Cortex of kidney (tissue), 1 donor: ENCODE measurements at places on chromosomes 1 and 21.

GRCh38 chr1:182389619-182390047 lies 2.0 kb downstream of the GLUL start:
- no peak for DNase-seq

- DNase-seq, result no peak
Measured at GRCh38 chr1:8200317-8201115, 117.4 kb upstream of the SLC45A1 start.

- DNase-seq, result no peak
Measured at GRCh38 chr1:165647970-165648369, 16.9 kb downstream of the MGST3 start.

- DNase-seq, result no peak
Measured at GRCh38 chr1:160460683-160461287, 60.4 kb downstream of the VANGL2 start.

- no peak for DNase-seq
Measured at GRCh38 chr1:247084771-247085170, 6.2 kb upstream of the ZNF670 start.

GRCh38 chr1:237638555-237638954 lies 252.2 kb downstream of the ZP4 start:
- DNase-seq, result no peak

DNA sequence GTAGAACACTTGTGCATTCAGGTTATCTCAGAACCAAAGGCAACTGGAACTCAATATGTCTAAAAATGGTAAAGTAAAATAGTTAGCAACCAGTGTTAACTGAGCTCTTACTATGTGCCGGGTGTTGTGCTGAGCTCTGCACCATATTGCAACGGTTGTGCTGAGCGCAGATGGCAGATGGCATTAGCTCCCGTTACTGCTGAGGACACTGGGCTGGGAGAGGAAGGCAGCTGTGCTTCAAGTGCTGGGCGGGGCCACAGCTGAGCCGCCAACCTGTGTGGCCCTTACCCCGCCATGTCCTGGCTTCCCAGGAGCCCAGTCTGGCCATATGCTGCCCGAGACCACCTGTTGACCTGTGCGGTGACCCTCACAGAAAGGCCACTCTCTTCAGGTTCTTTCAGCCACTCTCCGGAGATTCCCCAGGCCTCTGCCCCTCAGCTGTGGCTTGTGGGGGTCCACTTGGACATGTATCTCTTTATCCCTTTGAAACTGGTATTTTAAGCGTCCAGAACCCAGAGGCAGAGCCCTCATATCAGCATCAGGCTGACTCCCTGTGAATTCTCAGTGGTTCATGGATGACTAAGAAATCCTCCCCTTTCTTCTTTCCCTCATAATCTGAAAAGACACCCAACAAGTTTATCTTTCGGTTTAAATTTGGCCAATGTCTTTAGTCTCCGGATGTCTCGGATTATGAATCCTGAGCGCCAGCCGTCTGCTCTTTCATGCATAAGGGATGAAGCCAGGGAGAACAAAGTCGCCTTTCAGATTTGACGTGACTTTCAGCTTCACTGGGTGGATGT lies 26.4 kb downstream of the LDLRAP1 start:
- no peak for DNase-seq

DNA sequence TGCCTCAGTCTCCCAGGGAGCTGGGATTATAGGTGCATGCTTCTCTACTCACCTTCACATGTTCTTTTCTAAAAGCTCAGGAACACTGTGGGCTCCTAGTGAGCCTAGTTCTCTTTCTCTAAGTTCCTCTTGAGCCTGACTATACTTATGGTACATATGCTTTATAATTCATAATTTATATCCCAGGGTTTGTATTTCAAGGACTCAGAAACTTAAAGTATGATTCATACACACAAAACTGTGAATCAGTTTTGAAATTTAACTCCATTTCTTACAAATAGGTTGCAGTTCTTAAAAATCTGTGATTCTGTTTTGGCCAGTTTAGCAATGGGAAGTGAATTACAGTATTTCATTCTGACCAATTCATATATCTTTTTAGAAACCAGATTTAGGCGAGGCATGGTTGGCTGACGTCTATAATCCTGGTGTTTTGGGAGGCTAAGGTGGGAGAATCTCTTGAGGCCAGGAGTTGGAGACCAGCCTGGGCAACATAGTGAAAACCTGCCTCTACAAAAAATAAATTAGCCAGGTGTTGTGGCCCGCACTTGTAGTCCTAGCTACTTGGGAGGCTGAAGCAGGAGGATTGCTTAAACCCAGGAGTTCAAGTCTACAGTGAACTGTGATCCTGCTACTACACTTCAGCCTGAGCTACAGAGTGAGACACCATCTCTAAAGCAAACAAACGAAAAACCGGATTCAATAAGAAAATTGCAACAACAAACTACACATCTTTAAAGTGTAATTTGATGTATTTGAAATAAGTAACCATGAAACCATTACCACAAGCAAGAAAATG lies 15.6 kb downstream of the RASAL2 start:
- no peak for DNase-seq

GRCh38 chr1:216184126-216184680 lies 239.0 kb downstream of the USH2A start:
- no peak for DNase-seq

DNA sequence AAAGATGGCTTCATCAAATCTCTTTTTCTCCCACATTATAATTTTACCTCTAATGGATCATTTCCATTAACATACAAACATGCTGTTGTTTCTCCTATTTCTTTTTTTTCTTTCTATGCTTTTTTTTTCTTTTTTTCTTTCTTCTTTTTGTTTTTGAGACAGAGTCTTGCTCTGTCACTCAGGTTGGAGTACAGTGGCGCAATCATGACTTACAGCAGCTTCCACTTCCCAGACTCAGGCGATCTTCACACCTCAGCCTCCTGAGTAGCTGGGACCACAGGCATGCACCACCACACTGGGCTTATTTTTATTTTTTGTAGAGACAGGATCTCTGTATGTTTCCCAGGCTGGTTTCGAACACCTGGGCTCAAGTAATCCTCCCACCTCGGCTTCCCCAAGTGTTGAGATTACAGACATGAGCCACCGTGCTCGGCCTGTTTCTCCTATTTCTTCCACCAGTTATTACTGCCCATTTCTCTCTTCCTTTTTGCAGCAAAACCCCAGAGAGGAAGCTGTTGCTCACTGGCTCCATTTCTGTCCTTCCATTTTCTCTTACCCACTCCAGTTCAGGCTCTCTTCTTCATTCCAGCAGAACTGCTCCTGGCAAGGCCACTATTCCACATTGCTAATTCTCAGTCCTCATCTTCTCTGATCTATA lies 32.1 kb upstream of the OPRD1 start:
- no peak for DNase-seq

- no peak for DNase-seq
Measured at GRCh38 chr1:109659997-109660690, 4.2 kb downstream of the GSTM4 start.

GRCh38 chr1:228176024-228176395 lies 10.4 kb downstream of the IBA57 start:
- DNase-seq, result no peak

DNA sequence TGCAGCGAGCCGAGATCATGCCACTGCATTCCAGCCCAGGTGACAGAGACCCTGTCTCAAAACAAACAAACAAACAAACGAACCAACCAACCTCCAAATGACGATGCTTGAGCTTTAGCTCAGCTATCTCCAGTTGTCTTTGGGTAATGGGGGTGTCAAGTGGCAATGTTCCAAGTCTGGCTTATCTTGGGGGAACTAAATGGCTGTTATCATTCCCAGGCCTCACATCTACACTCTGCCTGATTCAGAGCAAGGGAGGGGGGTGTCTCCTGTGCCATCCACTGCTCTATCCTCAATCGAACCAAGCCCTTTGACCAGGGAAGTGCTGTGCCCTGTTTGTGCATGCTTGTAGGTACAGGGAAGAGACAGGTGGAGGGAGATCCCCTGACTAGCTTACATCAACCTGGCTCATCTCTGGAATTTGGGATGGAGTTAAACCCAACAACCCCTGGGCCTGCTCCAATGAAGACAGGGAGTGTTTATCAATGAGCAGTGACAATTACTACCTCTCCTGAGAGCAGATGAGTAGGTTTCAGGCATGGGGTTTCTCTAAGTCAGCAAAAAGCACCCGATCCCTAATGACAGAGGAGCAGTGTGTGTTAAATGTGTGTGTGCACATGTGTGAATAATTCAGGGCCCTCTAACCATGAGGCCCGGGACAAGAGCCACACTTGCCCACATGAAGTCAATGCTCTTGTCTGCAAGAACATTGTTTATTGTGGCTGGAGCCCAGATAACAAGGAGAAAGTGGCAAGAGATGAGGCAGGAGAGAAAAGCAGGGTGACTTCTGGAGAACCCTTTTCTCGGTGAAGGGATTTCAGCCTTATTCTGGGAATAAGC lies 20.3 kb upstream of the IL6R start:
- DNase-seq, result no peak

DNA sequence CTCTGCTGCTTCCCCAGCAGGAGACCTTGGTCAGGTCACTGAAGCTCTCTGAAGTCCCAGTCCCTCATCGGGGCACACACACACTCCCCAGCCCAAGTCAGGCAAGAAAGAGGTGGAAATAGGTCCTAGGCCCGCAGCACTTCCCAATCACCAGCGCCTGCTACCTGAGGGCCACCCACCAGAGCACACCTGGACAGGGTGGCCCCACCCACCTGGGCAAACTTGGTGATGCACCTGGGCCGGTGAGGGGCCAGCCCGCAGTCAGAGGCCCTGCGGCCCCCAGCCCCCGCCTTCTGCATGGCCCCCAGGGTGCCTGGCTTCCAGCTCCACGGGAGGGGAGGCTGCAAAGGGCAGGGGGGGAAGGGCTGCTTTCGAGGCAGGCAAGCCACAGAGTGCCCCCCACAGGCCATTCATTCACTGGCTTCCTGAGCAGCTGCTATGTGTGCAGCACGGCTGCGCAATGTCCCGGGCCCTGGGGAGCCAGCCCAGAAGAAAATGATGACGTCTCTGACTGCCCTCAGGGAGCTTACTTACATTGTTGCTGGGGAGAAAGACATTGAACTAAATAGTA lies 4.7 kb downstream of the SH2D5 start:
- DNase-seq, result no peak

DNA sequence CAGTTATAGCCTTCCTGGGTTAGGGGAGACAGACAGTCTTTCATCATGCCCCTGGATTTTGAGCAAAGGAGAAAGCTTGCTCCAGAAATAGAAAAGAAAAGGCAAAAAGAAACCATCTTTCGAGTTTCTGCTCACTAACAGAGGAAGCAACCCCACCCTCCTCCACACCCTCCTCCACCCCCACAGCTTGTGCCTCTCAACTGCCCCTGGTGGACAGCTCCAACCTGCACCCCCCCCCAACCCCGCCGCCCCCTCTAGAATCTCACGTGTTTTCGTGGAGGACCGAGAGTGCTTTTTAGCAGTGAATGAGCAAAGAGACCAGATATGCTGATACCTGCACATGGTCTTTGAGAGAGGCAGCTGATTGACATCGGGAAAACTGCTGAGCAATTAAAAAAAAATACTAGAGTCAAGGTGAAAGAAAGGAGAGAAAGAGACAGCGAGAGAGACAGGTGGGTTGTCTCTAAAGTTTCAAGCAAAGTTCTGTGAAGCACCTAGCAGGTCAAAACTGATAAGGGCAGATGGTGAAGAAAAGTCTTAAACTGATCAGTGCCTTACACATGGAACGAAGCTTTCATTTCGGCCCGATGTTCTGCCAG lies 358.3 kb downstream of the KIF26B start:
- no peak for DNase-seq

- DNase-seq, result no peak
Measured at GRCh38 chr1:33190701-33191100, 8.9 kb upstream of the TRIM62 start.

DNA sequence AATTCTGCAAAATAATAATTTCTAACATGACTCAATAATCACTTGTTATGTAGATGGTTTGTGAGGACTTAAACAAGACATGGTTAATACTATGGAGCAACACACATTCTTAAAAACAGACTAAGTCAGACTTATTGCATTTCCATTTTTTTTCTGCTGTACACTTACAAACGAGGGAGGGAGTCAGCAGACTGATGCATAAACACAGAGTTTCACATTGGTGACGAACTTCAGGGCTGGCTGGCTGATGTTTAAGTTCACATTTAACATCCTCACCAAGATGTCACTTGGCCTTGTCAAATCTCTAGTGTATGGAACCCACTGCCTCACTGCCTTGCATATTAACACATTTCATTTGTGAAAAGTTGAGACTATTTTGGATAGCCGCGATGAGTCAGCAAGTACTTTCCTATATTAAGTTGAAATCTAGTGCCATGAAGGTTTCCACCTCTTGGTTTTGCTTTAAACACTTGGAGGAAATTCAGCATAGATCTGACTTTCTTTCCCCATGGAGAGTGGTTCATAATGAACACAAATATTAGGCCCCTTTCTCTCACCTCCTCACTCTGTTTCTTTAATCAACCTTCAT lies 337.5 kb upstream of the RUNX1 start:
- DNase-seq, result no peak

- no peak for DNase-seq
Measured at GRCh38 chr1:38586993-38587646, 272.5 kb downstream of the RRAGC start.
